ENCODE measurements at places on chromosomes 1 and 21.

- H3K4me3 ChIP-seq, result no peak overlapping the region
- no peaks in the 10 kb centered on the region for H3K4me1 ChIP-seq
- no peak overlapping the region for H3K27ac ChIP-seq
- no peak for DNase-seq
Observed at GRCh38 chr1:158101927-158102326, 78.8 kb upstream of the CD1D start.

DNA sequence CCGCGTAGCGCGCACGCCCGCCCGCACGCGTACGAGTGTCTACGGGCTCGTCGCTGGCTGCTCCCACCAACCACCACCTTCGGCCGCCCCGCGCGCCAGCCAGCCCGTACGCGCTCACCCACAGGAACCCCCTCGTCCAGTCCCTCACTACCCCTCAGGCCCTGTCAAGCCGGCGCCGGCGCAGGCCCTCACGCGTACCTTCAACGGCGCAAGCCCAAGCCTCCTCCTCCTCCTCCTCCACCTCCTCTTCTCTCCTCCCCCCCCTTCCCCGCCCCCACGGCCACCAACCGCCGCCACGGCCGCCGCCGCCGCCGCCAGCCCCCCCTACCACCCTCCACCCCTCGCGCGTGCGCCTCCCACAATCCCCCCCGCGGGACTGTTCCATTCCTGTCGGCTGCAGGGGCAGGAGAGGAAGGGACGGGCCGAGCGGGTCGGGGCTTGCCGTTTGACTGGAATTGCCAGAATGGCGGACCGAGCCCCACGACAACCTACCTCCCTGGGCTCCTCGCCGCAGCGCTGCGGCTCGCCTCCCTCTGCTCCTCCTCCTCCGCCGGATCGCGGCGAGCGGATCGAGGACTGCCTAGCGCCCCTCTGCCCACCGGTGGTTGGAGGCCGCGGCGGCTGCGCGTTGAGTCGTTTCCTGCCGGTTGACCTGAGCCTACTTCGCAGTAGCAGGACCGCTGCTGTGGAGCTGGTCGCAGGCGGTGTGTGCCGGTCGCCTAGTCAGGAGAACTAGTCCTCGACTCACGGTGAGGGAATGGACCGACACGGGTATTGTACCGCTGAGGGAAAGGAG lies at the start of gene ASH1L:
TSS of gene ASH1L (minus strand) at position 223 of the 796 bp plus-strand sequence. CDS start 41,284 bp downstream, outside the sequence.
- peak; percentile 95 for DNase-seq
- peak within 1 kb of the TSS; percentile 83 for H3K4me3 ChIP-seq
- H3K27ac ChIP-seq, result peak within 1 kb of the TSS; percentile 97
- peaks cover 5% of the 10 kb centered on the region for H3K36me3 ChIP-seq
- no peaks in the 10 kb centered on the region for H3K27me3 ChIP-seq

- peaks cover 29% of the 10 kb centered on the region for H3K4me1 ChIP-seq
- H3K36me3 ChIP-seq, result no peaks in the 10 kb centered on the region
- H3K27me3 ChIP-seq, result peaks cover 22% of the 10 kb centered on the region
- peak; percentile 34 for DNase-seq
- no peak overlapping the region for H3K27ac ChIP-seq
Observed at GRCh38 chr1:229407206-229408026, 26.5 kb downstream of the ACTA1 start.

- H3K27me3 ChIP-seq, result peaks cover 52% of the 10 kb centered on the region
- H3K4me1 ChIP-seq, result no peaks in the 10 kb centered on the region
- H3K27ac ChIP-seq, result no peak overlapping the region
Observed at GRCh38 chr21:17491716-17492414, 21.0 kb upstream of the CXADR start.

DNA sequence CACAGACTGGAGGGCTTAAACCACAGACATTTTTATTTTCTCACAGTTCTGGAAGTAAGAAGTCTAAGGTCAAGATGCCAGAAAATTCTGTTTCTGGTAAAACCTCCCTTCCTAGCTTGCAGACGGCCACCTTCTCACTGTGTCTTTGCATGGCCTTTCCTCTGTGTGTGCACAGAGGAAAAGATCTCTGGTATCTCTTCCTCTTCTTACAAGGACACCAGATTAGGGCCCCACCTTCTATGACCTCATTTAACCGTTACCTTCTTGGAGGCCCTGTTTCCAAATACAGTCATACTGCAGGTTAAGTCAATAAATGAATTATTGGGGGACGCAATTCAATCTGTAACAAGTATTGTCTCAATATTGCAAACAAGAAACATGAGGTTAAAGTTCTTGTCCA lies 63.0 kb upstream of the PRDX6 start:
- peaks cover 22% of the 10 kb centered on the region for H3K4me1 ChIP-seq
- no peak overlapping the region for H3K27ac ChIP-seq
- peak; percentile 42 for DNase-seq
- H3K4me3 ChIP-seq, result no peak overlapping the region
- H3K27me3 ChIP-seq, result no peaks in the 10 kb centered on the region
- no peaks in the 10 kb centered on the region for H3K36me3 ChIP-seq

GRCh38 chr1:100463791-100464424 lies 74.0 kb upstream of the GPR88 start:
- no peaks in the 10 kb centered on the region for H3K27me3 ChIP-seq
- peak; percentile 91 for DNase-seq
- no peak overlapping the region for H3K27ac ChIP-seq
- H3K36me3 ChIP-seq, result peaks cover 20% of the 10 kb centered on the region
- peaks cover 30% of the 10 kb centered on the region for H3K4me1 ChIP-seq

DNA sequence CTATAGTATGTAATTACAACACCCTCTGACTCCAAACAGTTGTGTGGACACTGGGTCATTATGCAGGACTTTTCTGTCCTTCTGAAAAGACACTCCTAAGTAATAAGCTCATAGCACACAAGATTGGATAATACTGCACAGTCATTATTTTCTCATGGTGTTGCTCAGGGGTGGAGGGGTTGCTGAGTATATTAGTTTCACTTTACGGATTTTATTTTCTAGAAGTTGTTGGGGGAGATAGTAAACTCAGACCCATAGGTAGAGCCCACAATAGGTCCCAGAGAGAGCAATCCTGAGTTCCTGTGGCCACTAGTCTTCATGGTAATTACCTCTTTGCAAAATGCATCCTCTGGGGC lies 53.4 kb downstream of the DUSP10 start:
- DNase-seq, result peak; percentile 83
- H3K4me3 ChIP-seq, result no peak overlapping the region
- H3K27me3 ChIP-seq, result no peaks in the 10 kb centered on the region
- no peaks in the 10 kb centered on the region for H3K36me3 ChIP-seq

- no peak for DNase-seq
- no peak overlapping the region for H3K27ac ChIP-seq
- no peak overlapping the region for H3K4me3 ChIP-seq
- no peaks in the 10 kb centered on the region for H3K36me3 ChIP-seq
- H3K27me3 ChIP-seq, result no peaks in the 10 kb centered on the region
Observed at GRCh38 chr1:14441302-14441741, 157.2 kb upstream of the KAZN start.

- no peak overlapping the region for H3K4me3 ChIP-seq
- H3K27ac ChIP-seq, result no peak overlapping the region
- DNase-seq, result no peak
- no peaks in the 10 kb centered on the region for H3K36me3 ChIP-seq
Observed at GRCh38 chr21:31135531-31136184, 97.4 kb upstream of the KRTAP19-8 start.

DNA sequence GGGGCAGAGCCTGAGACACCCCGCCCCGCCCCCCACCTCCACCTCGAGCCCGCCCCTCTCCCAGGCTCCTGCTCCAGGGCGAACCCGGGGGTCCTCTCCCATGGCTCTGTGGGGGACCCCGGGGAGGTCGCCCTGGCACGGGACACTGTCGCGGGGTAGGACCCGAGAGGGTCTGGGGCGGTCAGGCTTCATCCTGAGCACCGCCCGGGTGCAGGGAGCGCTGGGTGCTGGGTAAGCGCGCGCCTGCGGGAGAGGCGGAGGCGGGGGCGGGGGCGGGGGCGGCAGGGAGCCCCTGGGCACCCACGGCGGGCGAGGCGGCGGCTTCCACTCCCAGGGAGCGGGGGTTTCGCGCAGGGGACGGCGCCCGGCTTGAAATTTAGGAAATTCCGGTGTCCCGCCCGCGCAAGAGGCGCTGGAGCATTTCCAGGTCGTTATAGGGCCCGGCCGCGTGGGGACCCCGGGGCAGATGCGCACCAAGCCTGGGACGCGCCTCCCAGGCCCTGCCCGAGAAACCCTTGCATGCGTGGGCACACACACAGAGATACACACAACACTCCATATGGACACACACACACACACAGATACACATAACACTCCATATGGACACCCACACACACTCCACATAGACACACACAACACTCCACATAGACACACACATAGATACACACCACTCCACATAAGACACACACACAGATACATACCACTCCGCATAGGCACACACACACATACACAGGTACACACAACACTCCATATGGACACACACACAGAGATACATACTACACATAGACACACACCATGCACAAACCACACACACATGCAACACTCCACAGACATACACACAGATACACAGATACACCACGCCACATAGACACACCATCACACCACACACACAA lies 48.7 kb upstream of the SLC19A1 start:
- peaks cover 21% of the 10 kb centered on the region for H3K4me1 ChIP-seq
- H3K27ac ChIP-seq, result no peak overlapping the region
- DNase-seq, result peak; percentile 58
- no peaks in the 10 kb centered on the region for H3K36me3 ChIP-seq
- H3K27me3 ChIP-seq, result peaks cover 55% of the 10 kb centered on the region
- no peak overlapping the region for H3K4me3 ChIP-seq

- DNase-seq, result no peak
- no peak overlapping the region for H3K4me3 ChIP-seq
- H3K4me1 ChIP-seq, result peaks cover 2% of the 10 kb centered on the region
- H3K27ac ChIP-seq, result no peak overlapping the region
Observed at GRCh38 chr1:24486331-24487065, 16.1 kb upstream of the RCAN3 start.

GRCh38 chr1:58045094-58045705 lies 501.3 kb downstream of the OMA1 start:
- DNase-seq, result no peak
- H3K27me3 ChIP-seq, result no peaks in the 10 kb centered on the region
- H3K36me3 ChIP-seq, result no peaks in the 10 kb centered on the region
- no peak overlapping the region for H3K4me3 ChIP-seq

DNA sequence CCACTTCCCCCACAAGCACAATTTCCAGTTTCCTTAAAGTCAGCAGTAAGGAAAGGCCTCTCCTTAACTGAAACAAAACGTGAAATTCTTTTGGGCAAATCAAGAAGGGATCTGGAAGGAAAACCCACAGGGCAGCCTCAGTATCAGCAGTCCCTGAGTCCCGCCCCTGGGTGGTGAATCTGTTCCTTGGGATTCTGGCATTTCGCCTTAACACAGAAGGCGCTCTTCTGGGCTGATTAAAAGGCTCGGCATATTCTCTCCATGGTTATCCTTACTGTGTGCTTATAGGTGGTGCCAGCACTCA lies 12.2 kb upstream of the RAB4A start:
- DNase-seq, result no peak
- H3K36me3 ChIP-seq, result no peaks in the 10 kb centered on the region
- peak overlapping the region; percentile 29 for H3K4me3 ChIP-seq

GRCh38 chr21:39060485-39061083 lies 122.7 kb downstream of the PSMG1 start:
- peaks cover 7% of the 10 kb centered on the region for H3K4me1 ChIP-seq
- no peak overlapping the region for H3K27ac ChIP-seq
- H3K27me3 ChIP-seq, result no peaks in the 10 kb centered on the region
- H3K4me3 ChIP-seq, result no peak overlapping the region
- no peaks in the 10 kb centered on the region for H3K36me3 ChIP-seq

GRCh38 chr1:207902566-207902965 lies 8.4 kb downstream of the CD34 start:
- no peaks in the 10 kb centered on the region for H3K27me3 ChIP-seq
- H3K4me1 ChIP-seq, result peaks cover 91% of the 10 kb centered on the region
- no peak for DNase-seq
- H3K36me3 ChIP-seq, result peaks cover 22% of the 10 kb centered on the region
- peak overlapping the region; percentile 85 for H3K27ac ChIP-seq
- no peak overlapping the region for H3K4me3 ChIP-seq

DNA sequence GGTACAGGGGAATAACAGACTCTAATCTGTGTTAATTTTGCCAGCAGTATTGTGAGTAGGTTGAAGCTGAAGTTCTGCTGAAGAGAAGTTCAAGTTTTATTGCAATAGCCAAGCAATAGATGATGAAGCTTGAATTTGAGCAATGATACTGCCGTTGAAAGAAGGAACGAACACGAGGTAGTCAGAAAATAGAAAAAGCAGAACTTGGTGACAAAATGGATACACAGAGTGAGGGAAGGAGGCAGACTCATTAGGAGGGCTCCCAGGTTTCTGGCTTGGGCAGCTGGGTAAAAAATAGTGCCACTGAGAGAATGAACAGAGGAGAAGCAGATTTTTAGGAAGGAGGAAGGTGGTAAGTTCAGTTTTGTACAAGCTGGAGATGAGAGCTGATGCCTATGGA lies 22.3 kb upstream of the AGO1 start:
- no peak overlapping the region for H3K27ac ChIP-seq
- H3K4me1 ChIP-seq, result peaks cover 3% of the 10 kb centered on the region
- H3K27me3 ChIP-seq, result no peaks in the 10 kb centered on the region
- DNase-seq, result no peak
- H3K36me3 ChIP-seq, result peaks cover 4% of the 10 kb centered on the region

- H3K27me3 ChIP-seq, result no peaks in the 10 kb centered on the region
- H3K27ac ChIP-seq, result no peak overlapping the region
- no peaks in the 10 kb centered on the region for H3K4me1 ChIP-seq
- no peak for DNase-seq
Observed at GRCh38 chr1:6288665-6289064, 27.8 kb upstream of the GPR153 start.

DNA sequence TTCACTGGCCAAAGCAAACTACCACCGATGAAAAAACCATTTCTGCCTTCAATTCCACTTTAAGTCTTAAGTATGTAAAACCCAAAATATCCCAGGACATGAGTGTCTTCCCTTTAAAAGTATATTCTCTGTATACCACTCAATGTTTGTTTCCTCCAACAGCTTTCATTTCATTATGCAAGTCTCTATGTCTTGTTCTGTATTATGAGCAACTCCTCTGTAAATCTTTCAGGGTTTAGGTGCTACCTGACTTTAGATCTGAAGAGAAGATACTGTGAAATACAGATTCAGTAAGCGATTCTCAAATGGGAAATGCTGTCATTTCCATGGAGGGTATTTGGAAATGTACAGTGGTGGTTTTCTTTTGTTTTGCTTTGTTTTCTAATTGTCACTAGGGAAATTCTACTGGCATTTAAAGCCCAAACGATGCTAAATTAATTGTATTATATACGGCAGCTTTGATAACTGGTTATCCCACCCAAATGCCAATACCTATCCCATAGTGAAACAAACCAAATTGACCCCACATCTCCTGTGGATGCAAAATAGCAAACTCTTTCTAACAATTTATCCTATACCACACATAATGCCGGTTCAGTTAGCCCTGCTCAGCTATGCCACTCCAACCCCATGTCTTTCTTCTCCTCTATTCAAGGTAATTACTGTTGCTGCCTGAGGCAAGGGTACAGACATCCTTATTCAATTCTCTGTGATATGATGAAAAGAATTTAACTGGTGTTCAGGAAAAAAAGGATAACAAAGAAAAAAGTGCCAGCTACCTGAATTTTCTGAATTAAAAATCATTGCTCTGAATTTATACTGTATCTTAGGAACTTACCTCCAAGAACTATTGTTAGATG lies 182.8 kb downstream of the EIF4G3 start:
- no peak overlapping the region for H3K4me3 ChIP-seq
- no peak overlapping the region for H3K27ac ChIP-seq
- peaks cover 19% of the 10 kb centered on the region for H3K4me1 ChIP-seq

- no peaks in the 10 kb centered on the region for H3K27me3 ChIP-seq
- no peaks in the 10 kb centered on the region for H3K4me1 ChIP-seq
- H3K4me3 ChIP-seq, result no peak overlapping the region
- no peak overlapping the region for H3K27ac ChIP-seq
Observed at GRCh38 chr21:25176637-25177412, 430.5 kb downstream of the MRPL39 start.

- no peak for DNase-seq
- H3K4me1 ChIP-seq, result peaks cover 21% of the 10 kb centered on the region
- H3K4me3 ChIP-seq, result no peak overlapping the region
- H3K27me3 ChIP-seq, result no peaks in the 10 kb centered on the region
- no peaks in the 10 kb centered on the region for H3K36me3 ChIP-seq
- no peak overlapping the region for H3K27ac ChIP-seq
Observed at GRCh38 chr1:152044386-152044785, 7.6 kb upstream of the S100A11 start.
